ENCODE measurements at places on chromosomes 12 and 14.

GRCh38 chr12:121908702-121909101, 9.7 kb upstream of the CFAP251 start:
- no peak for DNase-seq

- DNase-seq, result no peak
These were observed 31.8 kb downstream of the CCDC198 start for GRCh38 chr14:57461777-57462320.

DNA sequence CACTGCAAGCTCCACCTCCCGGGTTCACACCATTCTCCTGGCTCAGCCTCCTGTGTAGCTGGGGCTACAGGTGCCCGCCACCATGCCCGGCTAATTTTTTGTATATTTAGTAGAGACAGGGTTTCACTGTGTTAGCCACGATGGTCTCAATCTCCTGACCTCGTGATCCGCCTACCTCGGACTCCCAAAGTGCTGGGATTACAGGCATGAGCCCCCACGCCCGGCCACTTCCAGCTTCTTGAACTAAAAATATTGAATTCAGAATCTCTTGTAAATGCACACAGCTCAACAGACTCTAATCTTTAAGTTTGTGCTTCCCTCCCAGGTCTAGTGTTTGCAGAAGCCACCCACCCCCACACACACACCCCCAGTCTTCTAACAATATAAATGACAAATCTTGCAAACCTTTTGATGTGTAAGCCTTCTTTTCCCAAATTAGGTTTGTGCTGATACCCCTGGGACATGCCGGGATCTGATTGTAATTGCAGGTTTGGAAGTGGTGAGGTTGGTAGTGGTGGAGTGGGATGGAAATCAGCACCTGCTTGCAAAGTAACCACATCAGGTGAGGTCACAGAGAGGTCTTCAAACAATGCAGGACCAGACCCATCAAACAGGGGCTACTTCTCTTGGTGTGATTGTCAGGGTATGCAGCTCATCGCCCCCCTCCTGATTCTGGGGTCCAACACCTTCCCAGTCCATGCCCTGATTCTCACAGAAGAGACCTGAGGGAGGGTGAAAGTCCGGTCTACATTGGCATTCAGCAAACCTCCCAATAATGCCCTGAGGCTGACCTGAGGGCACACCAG, 51.4 kb upstream of the GPR132 start:
- no peak for DNase-seq

GRCh38 chr14:99280066-99280731, 8.2 kb upstream of the BCL11B start:
- DNase-seq, result no peak

DNA sequence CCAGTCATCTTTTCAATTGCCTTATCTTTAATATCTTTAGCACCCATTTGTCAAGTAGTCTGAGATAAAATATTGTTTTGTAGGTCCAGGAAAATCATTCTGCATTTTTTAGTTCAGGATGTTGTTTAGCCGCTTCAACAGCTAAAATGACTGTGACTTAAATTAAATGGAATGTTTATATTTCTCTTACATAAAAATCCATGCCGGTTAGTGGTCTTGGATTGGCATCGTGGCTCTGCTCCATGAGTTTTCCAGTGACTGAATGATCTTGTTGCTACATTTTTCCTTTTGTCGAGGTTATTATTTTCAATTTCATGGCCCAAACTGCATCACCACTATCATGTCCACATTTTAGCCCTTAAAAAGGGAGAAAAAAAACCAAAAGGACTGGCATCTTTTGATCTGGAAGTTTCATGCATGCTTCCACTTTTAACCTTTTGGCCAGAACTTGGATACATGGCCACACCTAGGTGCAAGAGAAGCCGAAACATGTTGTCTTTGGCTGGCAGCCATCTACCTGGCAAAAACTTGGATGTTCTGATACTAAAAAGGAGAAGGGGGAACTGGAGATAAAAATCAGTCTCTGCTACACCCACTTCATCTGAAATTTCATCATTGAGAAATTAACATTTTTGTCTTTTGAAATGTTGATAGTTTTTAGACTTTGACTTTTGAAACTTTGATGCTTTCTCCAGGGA, 142.4 kb downstream of the OTOGL start:
- no peak for DNase-seq

DNA sequence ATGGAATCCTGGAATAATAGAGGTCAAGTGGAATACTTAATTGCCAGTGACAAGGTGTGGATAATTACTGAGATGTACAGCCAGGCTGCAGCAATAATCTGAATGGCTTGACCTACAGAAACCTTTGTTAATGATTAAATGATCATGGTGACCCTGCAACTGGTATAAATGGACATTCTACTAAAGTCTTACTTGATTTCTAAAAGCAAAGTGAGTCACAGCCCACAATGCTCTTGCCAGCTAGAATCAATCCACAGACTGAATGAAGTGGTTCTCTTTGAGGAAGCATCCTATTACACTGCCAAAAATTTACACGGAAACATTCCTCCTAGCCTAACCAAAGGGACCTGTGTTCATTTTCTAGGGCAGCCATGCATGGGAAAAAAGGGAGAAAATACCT, 518.5 kb downstream of the SOX5 start:
- no peak for DNase-seq

Measured in cortex of kidney (tissue), 1 donor.